ENCODE measurements at places on chromosomes 7 and 10.

- DNase-seq = no peak
These were observed 1.7 kb upstream of the SH2B2 start for GRCh38 chr7:102284891-102285539.

DNA sequence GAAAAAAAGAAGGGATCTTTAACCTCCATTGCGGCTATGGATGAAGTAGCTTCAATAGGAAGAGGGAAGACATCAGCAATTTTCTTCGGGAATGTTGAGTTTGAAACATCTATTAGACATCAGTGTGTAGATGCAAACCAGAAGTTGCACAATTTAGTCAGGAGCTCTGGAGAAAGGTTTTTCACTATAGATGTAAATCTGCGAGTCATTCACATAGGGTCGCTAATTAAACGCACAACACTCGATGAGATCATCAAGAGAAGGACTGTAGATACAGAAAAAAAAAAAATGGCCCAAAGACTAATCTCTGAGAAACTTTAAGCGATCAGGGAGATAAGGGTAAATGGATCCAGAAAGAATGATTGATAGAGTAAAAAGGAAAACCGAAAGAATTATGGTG is 61.7 kb upstream of the TES start:
- DNase-seq = no peak

DNA sequence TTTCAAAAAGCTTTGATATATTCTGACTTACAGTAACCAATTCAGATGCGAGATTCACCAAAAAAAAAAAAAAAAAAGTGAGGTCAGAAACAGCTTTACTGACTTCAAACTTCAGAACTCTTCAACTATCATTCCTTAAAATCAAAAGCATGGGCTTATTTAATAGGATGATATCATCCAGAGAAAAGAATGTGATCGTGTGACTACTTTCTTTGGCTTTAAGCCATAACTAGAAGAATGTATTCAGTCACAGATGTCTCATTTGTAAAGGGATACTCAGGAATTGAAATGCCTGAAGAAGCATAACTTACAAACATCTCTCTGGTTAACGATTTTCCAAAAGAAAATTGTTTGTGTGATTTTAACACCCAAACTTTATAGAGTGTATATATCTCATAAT is 11.5 kb downstream of the TPK1 start:
- no peak for DNase-seq

DNA sequence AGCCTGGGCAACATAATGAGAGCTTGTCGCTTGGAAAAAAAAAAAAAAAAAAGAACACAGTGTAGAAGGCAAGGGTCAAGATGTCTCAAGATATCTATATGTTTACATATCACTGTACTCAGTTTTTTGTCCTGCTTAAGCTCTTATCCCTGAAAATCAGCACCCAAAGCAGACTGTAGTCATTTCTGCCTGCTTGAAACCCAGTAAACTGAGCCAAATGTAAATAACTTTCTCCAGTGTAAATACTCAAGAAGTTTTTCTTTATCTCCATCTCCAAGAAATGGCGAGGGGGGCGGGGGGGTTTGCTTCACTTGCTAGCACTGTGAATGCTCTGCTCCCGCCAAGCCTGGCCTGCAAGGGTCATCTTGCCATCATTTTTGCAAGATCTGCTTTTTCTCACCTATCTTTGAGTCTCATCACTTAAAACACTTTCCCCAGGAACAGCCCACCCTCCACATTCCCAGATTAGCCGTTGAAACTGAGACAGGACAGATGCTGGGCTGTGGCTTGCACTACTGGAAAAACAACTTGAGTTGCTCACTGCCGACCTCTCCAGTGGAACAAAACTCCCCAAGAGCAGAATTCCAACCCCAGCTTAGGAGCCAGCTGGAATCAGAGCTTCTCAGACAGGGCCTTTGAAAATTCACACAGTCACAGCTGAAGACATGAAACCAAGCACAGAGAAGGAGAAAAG is 54.6 kb downstream of the AFAP1L2 start:
- DNase-seq = no peak

DNA sequence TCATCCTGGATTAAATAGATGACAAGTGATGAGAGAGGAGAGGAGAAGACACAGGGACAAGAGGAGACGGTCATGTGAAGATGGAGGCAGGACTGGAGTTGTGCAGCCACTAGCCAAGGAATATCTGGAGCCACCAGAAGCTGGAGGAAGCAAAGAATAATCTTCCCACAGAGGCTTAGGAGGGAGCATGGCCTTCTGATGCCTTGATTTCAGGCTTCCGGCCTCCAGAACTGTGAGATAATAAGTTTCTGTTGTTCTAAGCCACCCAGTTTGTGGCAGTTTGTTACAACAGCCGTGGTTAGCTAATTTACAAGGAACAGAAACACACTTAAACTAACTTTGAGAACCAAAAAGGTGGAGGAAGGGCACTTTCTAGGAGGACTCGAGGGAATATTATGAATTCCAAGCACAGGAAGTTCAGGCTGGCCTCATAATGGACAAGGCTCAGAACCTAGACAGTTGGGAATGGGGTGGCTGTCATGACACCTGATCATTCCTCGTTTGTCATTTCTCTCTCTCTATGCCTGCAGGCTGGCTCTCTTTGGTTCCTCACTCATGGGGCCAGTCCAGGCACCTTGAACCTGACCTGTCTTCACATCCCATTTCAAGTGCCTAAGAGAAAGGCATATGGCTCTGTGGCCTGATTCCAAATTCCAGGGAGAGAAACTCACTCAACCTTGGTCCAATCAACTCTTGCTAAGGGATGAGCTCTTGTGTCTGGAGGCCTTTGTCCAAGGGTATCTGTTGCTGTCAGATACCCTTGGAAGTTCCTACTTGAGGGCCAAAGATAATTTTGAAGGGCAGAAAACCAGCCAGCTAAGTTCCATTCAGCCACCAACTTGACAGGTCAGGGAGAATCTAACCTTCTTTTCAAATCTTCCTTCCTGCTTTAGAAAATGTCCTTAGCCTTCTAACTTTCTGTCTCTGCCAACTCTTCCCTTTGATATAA is 33.5 kb upstream of the PDZD8 start:
- DNase-seq = no peak

DNA sequence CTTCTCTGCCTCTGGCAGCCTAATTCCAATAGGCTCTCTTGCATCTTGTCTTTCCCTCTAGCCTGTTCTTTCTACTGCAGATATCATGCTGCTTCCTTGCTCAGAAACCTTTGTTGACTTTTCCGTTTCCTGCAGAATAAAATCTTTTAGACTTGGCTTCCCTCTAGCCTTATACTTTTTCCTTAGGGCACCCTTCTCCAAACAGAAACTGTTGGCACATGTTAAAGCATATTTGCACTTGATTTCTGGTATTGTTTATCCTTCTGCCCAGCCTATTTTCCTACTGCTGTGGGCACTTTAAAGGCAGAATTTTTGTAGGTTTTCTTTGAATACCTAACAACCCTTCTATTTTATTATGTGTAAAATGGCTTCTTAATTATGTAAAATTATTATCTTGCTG is 4.6 kb downstream of the GNAI1 start:
- no peak for DNase-seq

DNA sequence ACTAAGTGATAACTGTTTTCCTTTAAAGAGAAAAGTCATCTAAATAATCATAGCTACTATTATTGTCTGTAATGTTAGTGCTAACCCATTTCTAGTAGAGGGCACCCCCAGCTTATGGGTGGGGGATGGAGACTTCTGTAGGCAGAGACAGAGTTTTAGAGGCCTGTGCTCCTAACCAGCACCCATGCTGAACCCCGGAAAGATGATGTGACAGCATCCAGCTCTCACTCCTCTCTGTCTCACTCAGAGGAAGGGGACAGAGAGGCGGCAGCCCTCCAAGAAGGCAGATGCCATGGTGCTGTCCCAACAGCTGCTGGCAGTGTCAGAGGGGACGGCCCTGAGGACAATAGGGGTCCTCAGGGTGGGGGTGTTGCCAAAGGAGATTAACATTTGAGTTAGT is 74.4 kb upstream of the PRLHR start:
- DNase-seq = no peak

GRCh38 chr10:87733081-87733480 is 73.4 kb downstream of the PAPSS2 start:
- no peak for DNase-seq

- DNase-seq = peak; percentile 34
These were observed 141.3 kb upstream of the KLF14 start for GRCh38 chr7:130875265-130875741.

DNA sequence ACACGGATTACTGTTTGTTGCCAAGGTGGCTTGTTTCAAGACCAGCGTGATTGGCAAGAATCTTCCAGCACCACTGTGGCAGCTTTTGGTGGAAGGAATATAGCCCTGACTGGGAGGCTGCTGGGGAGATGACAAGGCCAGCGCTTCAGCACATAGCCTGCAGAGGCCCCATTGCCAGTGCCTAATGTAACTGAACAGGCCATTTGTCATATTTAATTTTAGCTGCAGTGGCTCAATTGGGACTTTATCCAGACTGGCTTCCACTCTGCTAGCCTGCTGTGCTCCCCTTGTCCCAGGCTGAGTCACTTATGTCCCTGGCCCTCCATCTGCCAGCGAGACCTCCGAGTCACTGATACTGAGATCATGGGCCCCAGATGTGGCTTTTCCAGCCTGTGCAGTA is 483.1 kb downstream of the GALNT17 start:
- no peak for DNase-seq
